ENCODE measurements at places on chromosomes 1 and 21. TPM values are rescaled to one million over a fixed set of nuclear protein-coding genes. Genes with fewer than 3 reads are reported as not detected.

- peaks cover 64% of the 10 kb centered on the region for H3K4me1 ChIP-seq
- H3K4me3 ChIP-seq: 0 out of 2 replicates have a peak overlapping the region, but pooled peaks have one; percentile 17
- no peaks in the 10 kb centered on the region for H3K27me3 ChIP-seq
- peak overlapping the region; percentile 67 for H3K27ac ChIP-seq
- peak; percentile 97 for DNase-seq
Measured at GRCh38 chr1:214566158-214567104, 15.0 kb upstream of the PTPN14 start.

DNA sequence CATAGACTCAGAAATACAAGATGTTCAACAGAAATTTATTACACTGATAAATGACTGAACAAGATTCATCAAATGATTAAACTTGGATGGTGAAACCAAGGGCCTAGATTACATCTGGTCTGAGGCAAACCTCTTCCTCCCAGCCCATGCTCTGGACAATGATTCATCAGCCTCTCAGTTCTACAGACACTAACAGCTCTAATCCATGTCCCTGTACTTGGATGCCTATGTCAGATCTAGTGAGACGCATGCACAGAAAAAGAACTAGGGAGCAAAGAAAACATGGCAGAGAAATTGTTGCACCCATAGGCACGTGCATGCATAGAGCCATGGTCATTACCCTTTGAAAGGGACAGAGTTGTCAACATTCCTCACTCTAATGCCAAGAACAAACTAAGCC lies 250.1 kb downstream of the KCNH1 start:
- no peaks in the 10 kb centered on the region for H3K36me3 ChIP-seq
- peaks cover 6% of the 10 kb centered on the region for H3K4me1 ChIP-seq
- no peak overlapping the region for H3K4me3 ChIP-seq
- no peak overlapping the region for H3K27ac ChIP-seq
- peak; percentile 58 for DNase-seq

- no peak overlapping the region for H3K4me3 ChIP-seq
- peaks cover 26% of the 10 kb centered on the region for H3K27me3 ChIP-seq
- DNase-seq: no peak
- no peaks in the 10 kb centered on the region for H3K36me3 ChIP-seq
- H3K27ac ChIP-seq: no peak overlapping the region
- no peaks in the 10 kb centered on the region for H3K4me1 ChIP-seq
Measured at GRCh38 chr21:44354775-44355771, 1.7 kb downstream of the TRPM2 start.

- H3K4me3 ChIP-seq: no peak overlapping the region
- DNase-seq: no peak
- H3K36me3 ChIP-seq: no peaks in the 10 kb centered on the region
- H3K4me1 ChIP-seq: no peaks in the 10 kb centered on the region
- no peak overlapping the region for H3K27ac ChIP-seq
Measured at GRCh38 chr1:51002516-51002915, 32.5 kb downstream of the CDKN2C start.

The FHAD1 gene
- not detected for total RNA-seq

The MXRA8 gene
- total RNA-seq: 1,040 TPM

- no peak overlapping the region for H3K27ac ChIP-seq
- H3K36me3 ChIP-seq: no peaks in the 10 kb centered on the region
- H3K4me1 ChIP-seq: no peaks in the 10 kb centered on the region
- DNase-seq: no peak
- H3K27me3 ChIP-seq: no peaks in the 10 kb centered on the region
Measured at GRCh38 chr1:174850726-174851125, 149.0 kb upstream of the CACYBP start.

The ZBTB8A gene
- 5.3 TPM for total RNA-seq

- H3K4me1 ChIP-seq: peaks cover 7% of the 10 kb centered on the region
- H3K27me3 ChIP-seq: no peaks in the 10 kb centered on the region
Measured at GRCh38 chr1:60108196-60108595, 34.6 kb upstream of the C1orf87 start.

- H3K36me3 ChIP-seq: no peaks in the 10 kb centered on the region
- H3K4me1 ChIP-seq: peaks cover 16% of the 10 kb centered on the region
- no peaks in the 10 kb centered on the region for H3K27me3 ChIP-seq
- DNase-seq: peak; percentile 80
Measured at GRCh38 chr1:227315629-227316346, 2.5 kb downstream of the CDC42BPA start.

DNA sequence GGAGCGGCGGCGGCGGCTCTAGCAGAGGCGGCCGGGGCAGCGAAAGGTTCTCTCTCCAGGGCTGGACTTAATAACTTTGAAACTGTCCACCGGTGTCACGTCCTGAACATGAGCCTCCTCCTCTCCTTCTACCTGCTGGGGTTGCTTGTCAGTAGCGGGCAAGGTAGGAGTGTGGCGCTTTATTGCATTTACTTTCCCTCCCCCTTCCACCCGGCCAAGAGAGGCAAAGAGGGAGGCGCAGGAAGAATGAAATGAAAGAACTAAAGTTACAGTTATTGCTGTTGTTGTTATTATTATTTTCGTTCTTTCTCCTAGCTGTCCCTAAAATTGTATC lies 214 bp downstream of the NCAM2 start:
- H3K4me1 ChIP-seq: no peaks in the 10 kb centered on the region
- H3K4me3 ChIP-seq: peak overlapping the region; percentile 79
- H3K27me3 ChIP-seq: no peaks in the 10 kb centered on the region
- no peak for DNase-seq
- no peaks in the 10 kb centered on the region for H3K36me3 ChIP-seq
- H3K27ac ChIP-seq: no peak overlapping the region

The NPHS2 gene
- total RNA-seq: not detected
